ENCODE measurements at places on chromosomes 4 and X.
A peak's percentile ranks its signal among the peaks of the same experiment; 100 is the strongest.

GRCh38 chr4:126209147-126209546 is 894.4 kb downstream of the FAT4 start:
- DNase-seq: no peak

DNA sequence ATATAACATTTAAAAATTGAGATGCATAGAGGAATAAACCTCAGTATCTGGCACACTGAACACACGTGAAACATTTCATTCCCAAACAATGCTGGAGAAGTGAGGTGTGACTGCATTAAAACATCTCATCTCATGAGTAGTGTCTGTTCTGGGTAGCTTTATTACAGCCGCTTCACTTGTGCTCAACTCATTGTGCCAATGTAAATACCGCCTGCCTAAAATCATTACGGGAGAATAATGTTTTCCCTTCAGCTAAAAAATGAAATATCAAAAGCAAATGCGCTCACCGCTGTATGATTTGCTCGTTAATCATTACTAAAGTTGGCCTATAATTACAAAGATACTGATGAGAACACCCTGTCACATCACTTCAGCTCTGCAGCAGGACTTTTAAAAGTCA is 110.2 kb upstream of the PRPS2 start:
- no peak for DNase-seq

GRCh38 chr4:128056396-128056795 is 4.7 kb upstream of the LARP1B start:
- DNase-seq: no peak

- peak; percentile 70 for DNase-seq
These were observed at the start of gene MPP1 for GRCh38 chrX:154804957-154805695. Gene MPP1 (minus strand): TSS chrX:154805485. CDS start chrX:154805373, 112 bp downstream.

- DNase-seq: peak; percentile 7
These were observed 186.8 kb downstream of the TMA16 start for GRCh38 chr4:163681208-163681821.
